Ureter (tissue), 1 donor: ENCODE measurements at places on chromosomes 6 and 20. TPM values are rescaled to one million over a fixed set of nuclear protein-coding genes. Genes with fewer than 3 reads are reported as not detected.

AURKA gene
- 1.6 TPM for total RNA-seq

COQ3 gene
- total RNA-seq: 10.9 TPM

PDYN gene
- total RNA-seq: not detected

SLC17A9 gene
- 10.1 TPM for total RNA-seq

MCCD1 gene
- not detected for total RNA-seq

SMPDL3A gene
- total RNA-seq: 18.8 TPM

HEY2 gene
- 2.0 TPM for total RNA-seq

CASP8AP2 gene
- total RNA-seq: 23.3 TPM

PRSS16 gene
- total RNA-seq: 13.0 TPM

BIRC7 gene
- total RNA-seq: 0.60 TPM

SLC24A3 gene
- total RNA-seq: 17.1 TPM

ARFGEF3 gene
- total RNA-seq: 40.1 TPM

PTK7 gene
- total RNA-seq: 52.0 TPM

TAF8 gene
- 34.2 TPM for total RNA-seq

ZKSCAN4 gene
- total RNA-seq: 6.2 TPM

ZNF311 gene
- total RNA-seq: 3.2 TPM

PPP1R16B gene
- total RNA-seq: 10.4 TPM

SH3BGRL2 gene
- 50.4 TPM for total RNA-seq

ZNF341 gene
- 4.8 TPM for total RNA-seq

FHL5 gene
- total RNA-seq: 14.9 TPM

HAO1 gene
- total RNA-seq: not detected

SPATS1 gene
- not detected for total RNA-seq

ZCCHC3 gene
- 16.0 TPM for total RNA-seq

BANF2 gene
- not detected for total RNA-seq

PTGIS gene
- total RNA-seq: 57.8 TPM

OR12D3 gene
- total RNA-seq: not detected

PRKN gene
- total RNA-seq: 12.1 TPM

COL19A1 gene
- total RNA-seq: 1.7 TPM

TNFAIP3 gene
- 31.0 TPM for total RNA-seq

VNN1 gene
- total RNA-seq: 0.23 TPM

ZNF292 gene
- 84.1 TPM for total RNA-seq

CENPW gene
- total RNA-seq: 3.8 TPM

PI16 gene
- 15.4 TPM for total RNA-seq

LPA gene
- 2.5 TPM for total RNA-seq

ZC3H12D gene
- 2.4 TPM for total RNA-seq

TXLNB gene
- total RNA-seq: 0.94 TPM

MRAP2 gene
- 5.3 TPM for total RNA-seq

GHRH gene
- total RNA-seq: not detected

C6orf15 gene
- total RNA-seq: not detected

DEFB124 gene
- total RNA-seq: 3.3 TPM

ZSWIM3 gene
- 4.1 TPM for total RNA-seq

SOBP gene
- 12.6 TPM for total RNA-seq

CNKSR3 gene
- total RNA-seq: 22.1 TPM

HLA-E gene
- total RNA-seq: 330 TPM

OR2H1 gene
- total RNA-seq: not detected

ZNF512B gene
- 31.2 TPM for total RNA-seq

MYB gene
- total RNA-seq: 0.89 TPM

GMNN gene
- total RNA-seq: 67.5 TPM

PRSS35 gene
- 0.44 TPM for total RNA-seq

MBOAT1 gene
- total RNA-seq: 25.0 TPM

SLC35F1 gene
- total RNA-seq: 0.91 TPM
